ENCODE measurements at places on chromosomes 3 and 15.

DNA sequence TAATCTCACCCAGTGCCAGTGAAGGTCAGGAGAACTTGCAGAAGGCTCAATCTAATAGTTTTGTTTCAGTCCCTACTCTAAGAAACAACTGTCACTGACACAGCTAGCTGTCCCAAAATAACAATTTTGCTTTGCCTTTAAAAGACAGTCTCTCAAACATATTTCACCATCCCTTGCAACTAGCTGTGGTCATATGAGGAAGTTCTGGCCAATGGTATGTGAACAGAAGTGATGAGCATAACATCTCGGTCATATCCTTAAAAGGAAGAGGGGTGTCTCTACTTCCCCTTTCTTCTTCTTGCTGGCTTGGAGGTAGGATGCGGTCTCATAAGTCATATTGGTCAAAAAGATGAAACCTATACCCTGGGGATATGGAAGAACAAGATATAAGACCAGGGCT lies 198.1 kb downstream of the NEK10 start:
- no peak for DNase-seq

GRCh38 chr3:10550705-10551104 lies 45.3 kb upstream of the ATP2B2 start:
- no peak for DNase-seq

- no peak for DNase-seq
Measured at GRCh38 chr3:130816561-130817445, 70.2 kb upstream of the PIK3R4 start.

GRCh38 chr15:67096546-67097294 lies 31.3 kb downstream of the SMAD3 start:
- no peak for DNase-seq

GRCh38 chr3:114481113-114481512 lies 187.3 kb downstream of the TIGIT start:
- DNase-seq: no peak

DNA sequence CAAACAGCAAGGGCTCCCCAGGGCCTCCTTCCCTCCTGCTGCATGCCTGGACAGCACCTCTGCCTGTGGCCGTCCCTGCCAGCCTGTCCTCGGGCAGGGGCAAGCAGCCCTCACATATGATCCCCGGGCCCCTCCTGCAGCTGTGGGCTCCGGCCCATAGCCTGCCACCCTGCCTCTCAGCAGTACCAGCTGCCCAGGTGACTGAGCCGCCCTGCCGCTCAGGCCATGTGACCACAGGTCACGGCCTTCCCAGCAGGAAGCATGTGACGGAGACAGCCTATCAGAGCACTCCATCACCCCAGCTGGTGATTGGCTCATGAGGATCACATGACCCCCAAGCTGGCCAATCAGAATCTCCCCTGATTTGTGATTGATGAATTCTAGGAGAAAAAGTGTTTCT lies 23.9 kb downstream of the ALDH1L1 start:
- DNase-seq: no peak

DNA sequence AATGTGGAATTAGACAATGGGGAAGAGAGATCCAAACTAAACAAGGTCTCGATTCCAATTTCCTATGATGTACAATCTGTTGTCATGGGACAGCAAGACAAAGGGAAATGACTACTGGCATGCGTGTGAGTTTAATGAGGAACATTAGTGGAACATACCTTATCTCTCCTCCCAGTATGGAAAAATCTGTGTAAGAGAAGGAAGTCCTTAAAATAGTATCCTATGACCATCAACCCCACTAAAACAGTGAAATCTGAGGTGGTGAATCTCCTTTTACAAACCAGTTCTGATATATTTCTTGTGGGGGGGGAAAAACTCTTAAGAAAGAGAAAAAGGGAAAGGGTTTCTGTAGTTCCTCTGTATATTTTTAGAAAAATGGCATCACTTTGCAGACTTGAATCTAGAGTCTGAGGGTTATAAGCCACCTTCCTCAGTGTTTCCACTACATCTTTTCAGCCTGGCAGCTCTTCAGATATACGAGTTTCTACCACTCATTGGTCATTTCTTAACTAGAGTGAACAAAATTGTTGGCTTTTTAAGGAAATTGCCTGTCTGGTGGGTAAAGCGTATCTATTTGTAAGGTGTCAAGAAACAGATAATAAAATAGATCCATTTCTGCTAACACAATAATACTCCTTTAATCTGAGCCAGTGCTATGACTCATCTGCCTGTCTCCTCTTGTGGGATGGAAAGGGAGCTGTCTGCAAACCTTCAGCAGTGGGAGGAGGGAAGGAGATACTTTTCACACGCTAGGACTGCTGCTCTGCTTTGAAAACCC lies 3.0 kb upstream of the TNFAIP8L3 start:
- no peak for DNase-seq

- peak; percentile 75 for DNase-seq
Measured at GRCh38 chr3:129829640-129830039, 63.9 kb downstream of the TMCC1 start.

Data from skeletal muscle cell (primary cell).